ENCODE measurements at places on chromosomes 16 and 17.

DNA sequence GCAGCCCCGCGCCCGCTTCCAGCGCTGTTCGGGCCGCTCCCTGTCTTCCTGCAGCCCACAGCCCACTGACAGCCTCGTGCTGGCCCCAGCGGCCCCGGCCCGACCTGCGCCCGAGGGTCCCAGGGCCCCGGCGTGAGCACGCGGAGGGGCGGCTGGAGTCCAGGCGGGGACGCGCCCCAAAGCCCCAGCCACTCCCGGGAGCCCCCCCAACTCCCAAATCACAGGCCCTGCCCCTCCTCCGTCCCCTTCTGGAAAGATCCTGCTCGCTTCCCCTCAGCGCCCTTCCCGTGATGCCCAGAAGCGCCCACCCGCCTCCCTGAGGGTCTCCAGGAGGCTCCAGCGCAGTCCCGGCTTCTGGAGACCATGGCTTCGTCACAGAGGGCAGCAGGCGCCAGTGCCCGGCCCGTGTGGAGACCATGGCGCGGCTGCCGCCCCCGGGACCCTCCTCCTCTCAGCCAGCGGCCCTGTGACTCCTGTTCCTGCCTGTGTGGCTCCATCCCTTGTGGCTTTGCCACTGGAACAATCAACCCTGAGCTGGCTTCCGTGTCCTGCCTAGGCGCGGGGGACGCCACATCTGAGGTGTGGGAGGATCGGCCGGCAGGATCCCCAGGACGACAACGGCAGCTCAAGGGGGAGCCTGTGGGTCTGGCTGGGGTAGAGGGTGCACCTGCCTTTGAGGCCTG lies 3.9 kb downstream of the UTS2R start:
- peaks cover 17% of the 10 kb centered on the region for H3K4me1 ChIP-seq
- DNase-seq = no peak
- no peak overlapping the region for H3K27ac ChIP-seq
- H3K36me3 ChIP-seq = no peaks in the 10 kb centered on the region
- H3K27me3 ChIP-seq = peaks cover 49% of the 10 kb centered on the region
- no peak overlapping the region for H3K4me3 ChIP-seq

DNA sequence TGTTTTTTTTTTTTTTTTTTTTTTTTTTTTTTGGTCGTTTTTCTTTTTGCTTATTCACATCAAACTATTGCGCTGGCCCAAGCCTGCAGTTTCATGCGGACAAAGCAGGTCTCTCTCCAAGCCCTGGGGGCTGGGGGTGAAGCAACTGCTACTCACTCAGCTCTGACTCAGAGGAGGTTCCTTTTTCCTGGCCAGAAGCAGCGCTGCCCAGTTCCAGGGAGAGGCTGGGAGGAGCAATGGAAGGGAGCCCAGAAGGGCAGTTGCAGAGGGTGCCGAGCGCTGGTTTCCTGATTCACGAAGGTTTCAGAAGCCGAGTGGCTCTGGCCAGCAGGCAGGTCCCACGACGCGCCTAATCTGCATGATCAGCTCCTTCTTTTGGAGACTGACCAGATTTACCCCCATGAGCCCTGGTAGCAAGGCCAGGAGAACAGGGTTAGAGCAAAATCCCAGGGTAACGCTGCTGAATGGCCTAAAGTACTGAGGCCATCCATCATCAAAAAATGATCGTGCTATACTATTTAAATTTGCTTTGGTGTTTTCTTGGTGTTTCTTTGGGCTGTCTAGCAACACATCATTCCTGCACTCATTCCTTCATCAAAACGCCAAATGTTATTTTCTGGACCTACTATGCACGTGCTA lies 144.7 kb upstream of the SOX9 start:
- H3K4me3 ChIP-seq = no peak overlapping the region
- no peak for DNase-seq
- no peak overlapping the region for H3K27ac ChIP-seq

GRCh38 chr16:6059671-6060070 lies 962.1 kb upstream of the EEF2KMT start:
- no peaks in the 10 kb centered on the region for H3K27me3 ChIP-seq
- H3K27ac ChIP-seq = no peak overlapping the region
- DNase-seq = no peak
- H3K4me1 ChIP-seq = no peaks in the 10 kb centered on the region

DNA sequence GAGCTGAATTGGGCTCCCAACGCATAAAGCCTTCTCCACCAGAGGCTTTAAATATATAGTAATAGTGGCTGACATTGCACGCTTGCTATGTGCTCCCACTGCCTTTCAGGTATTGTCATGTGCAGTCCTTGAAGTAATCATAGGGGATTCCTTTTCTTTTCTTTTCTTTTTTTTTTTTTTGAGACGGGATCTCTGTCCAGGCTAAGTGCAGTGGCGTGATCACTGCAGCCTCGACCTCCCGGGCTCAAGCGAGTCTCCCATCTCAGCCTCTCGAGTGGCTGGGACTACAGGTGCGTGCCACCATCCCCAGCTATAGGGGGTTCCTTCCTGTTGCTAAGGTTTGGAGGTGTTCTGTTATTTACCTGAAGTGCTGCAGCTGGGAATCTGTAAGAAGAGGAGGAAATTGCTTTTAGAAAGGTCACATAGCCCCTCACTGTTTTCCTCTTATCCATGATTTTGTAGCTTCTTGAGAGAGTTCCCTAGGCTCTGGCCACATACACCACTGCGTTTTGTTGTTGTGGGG lies 845 bp downstream of the RPL27 start:
- no peaks in the 10 kb centered on the region for H3K27me3 ChIP-seq
- no peak for DNase-seq
- peaks cover 56% of the 10 kb centered on the region for H3K36me3 ChIP-seq
- peaks cover 42% of the 10 kb centered on the region for H3K4me1 ChIP-seq

GRCh38 chr16:26550111-26550610 lies 516.6 kb upstream of the C16orf82 start:
- DNase-seq = no peak
- H3K4me3 ChIP-seq = no peak overlapping the region
- no peaks in the 10 kb centered on the region for H3K36me3 ChIP-seq
- H3K27ac ChIP-seq = no peak overlapping the region

DNA sequence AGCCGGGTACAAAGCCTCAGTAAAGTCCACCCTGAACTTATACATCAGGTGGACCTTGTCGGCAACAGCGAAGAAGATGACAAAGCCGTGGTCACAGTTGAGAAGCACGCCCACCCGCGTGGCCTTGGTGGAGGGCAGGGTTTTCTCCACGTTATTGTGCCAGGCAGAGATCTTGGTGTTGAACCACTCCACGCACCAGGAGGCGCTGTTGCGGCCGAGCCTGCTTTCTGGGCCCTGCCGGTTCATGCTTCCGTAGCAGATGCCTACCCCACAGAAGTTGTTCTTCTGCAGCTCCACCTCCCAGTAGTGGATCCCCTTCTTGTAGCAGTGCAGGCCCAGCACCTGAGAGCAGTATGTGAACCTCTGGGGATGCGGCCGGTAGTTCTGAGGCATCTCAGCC lies 22.1 kb downstream of the TRIM25 start:
- no peak overlapping the region for H3K4me3 ChIP-seq
- H3K4me1 ChIP-seq = no peaks in the 10 kb centered on the region
- no peak overlapping the region for H3K27ac ChIP-seq
- DNase-seq = peak; percentile 68

- no peak for DNase-seq
- peaks cover 2% of the 10 kb centered on the region for H3K27me3 ChIP-seq
- H3K4me1 ChIP-seq = peaks cover 16% of the 10 kb centered on the region
- H3K4me3 ChIP-seq = no peak overlapping the region
Measured at GRCh38 chr17:4509923-4510617, 11.4 kb downstream of the SPNS2 start.

GRCh38 chr17:55334285-55334684 lies 69.5 kb downstream of the HLF start:
- H3K27me3 ChIP-seq = peaks cover 15% of the 10 kb centered on the region
- no peak overlapping the region for H3K4me3 ChIP-seq
- H3K27ac ChIP-seq = no peak overlapping the region

- H3K27ac ChIP-seq = peak overlapping the region; percentile 99
- peaks cover 31% of the 10 kb centered on the region for H3K4me1 ChIP-seq
- H3K4me3 ChIP-seq = peak overlapping the region; percentile 96
- peak; percentile 16 for DNase-seq
Measured at GRCh38 chr17:42833767-42834422, 698 bp downstream of the PSME3 start.

DNA sequence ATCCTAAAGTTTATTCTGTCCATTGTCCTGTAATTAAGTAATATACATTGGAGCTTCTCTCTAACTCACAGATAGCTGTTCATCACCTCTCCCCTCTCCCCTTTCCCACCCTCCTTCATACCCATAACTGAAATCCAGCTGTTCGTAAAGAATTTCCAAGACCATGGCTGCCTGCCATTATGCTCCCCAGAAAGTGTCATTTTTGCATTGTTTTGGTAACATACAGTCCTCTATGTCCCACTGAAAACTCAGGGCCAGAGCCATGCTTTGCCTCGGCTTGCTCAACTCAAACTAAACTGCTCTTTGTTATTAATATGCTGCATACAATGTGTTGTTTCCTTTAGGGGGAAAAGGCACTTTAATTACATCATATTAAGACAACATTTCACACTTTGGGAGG lies 132.0 kb downstream of the MRTFB start:
- no peak for DNase-seq
- no peak overlapping the region for H3K4me3 ChIP-seq
- H3K27me3 ChIP-seq = no peaks in the 10 kb centered on the region
- no peaks in the 10 kb centered on the region for H3K36me3 ChIP-seq
- H3K27ac ChIP-seq = no peak overlapping the region

- peak overlapping the region; percentile 100 for H3K27ac ChIP-seq
- peaks cover 89% of the 10 kb centered on the region for H3K4me1 ChIP-seq
- H3K27me3 ChIP-seq = peaks cover 2% of the 10 kb centered on the region
- peak overlapping the region; percentile 85 for H3K4me3 ChIP-seq
Measured at GRCh38 chr17:40322358-40323315, 13.7 kb downstream of the RARA start.

GRCh38 chr17:57968456-57968855 lies 13.2 kb upstream of the CUEDC1 start:
- H3K36me3 ChIP-seq = peaks cover 4% of the 10 kb centered on the region
- H3K4me1 ChIP-seq = no peaks in the 10 kb centered on the region
- no peak overlapping the region for H3K27ac ChIP-seq
- no peak for DNase-seq
- H3K4me3 ChIP-seq = no peak overlapping the region
- no peaks in the 10 kb centered on the region for H3K27me3 ChIP-seq

- DNase-seq = no peak
- peak overlapping the region; percentile 84 for H3K27ac ChIP-seq
- H3K36me3 ChIP-seq = no peaks in the 10 kb centered on the region
Measured at GRCh38 chr17:80257716-80258213, 2.9 kb upstream of the RNF213 start.

DNA sequence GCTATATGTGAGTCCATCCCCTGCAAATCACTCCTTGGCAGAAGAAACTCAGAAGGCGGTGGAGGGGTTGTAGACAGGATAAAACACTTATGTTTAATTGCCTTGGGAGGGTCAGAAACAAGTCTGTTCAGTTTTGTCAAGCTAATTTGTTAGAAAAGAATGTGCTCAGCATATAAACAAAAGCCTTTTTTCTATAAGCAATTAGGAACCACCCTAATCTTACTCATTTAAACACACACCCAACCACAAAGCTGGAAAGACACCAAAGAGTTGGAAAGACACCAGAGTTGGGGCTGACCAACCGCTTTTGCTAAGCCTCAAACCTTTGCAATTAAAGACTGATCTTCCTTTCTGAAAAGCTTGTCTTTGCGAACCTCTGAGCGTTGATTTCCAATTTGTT lies 439.2 kb upstream of the ERCC4 start:
- no peak for DNase-seq
- H3K4me3 ChIP-seq = no peak overlapping the region
- H3K4me1 ChIP-seq = no peaks in the 10 kb centered on the region
- H3K27ac ChIP-seq = no peak overlapping the region

DNA sequence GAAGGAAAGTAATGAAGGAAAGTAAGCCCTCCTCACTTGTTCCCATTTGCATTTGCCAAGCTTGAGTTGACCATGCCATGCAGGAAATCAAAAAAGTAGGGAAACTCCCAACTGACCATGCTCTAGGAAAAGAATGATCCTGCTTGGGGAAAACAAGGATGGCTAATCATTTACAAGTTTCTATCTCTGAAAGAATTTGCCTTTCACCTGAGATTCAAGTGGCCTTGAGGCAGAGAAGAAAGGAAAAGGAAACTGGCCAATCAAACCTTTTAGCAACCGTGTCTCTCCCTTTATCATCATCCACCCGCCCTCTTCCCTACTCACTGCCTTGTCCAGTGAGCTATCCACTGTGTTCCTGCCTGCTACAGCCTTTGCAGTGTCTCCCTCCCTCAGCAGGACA lies 757.2 kb upstream of the SOX9 start:
- H3K27ac ChIP-seq = no peak overlapping the region
- no peak for DNase-seq
- no peaks in the 10 kb centered on the region for H3K4me1 ChIP-seq
- H3K27me3 ChIP-seq = no peaks in the 10 kb centered on the region
- H3K36me3 ChIP-seq = no peaks in the 10 kb centered on the region
- H3K4me3 ChIP-seq = no peak overlapping the region

DNA sequence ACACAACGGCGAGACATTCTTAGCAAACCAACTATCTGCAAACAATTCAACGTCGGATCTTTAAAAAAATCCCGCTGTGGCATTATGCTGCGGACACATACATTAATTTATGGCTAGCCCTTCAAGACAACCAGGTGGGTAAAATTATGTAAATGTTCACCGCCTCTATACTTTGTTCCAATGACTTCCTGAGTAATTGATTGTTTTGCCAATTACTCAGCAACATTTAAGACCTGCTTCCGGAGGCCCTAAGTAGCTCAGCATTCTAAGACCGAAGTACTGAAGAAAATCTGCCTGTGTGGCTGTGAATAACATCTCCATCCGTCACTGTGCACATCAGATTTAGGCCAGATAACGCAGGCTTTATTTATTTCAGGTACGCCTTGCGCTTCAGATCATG lies 23.3 kb downstream of the QPRT start:
- peak overlapping the region; percentile 84 for H3K27ac ChIP-seq
- no peak for DNase-seq
- H3K36me3 ChIP-seq = no peaks in the 10 kb centered on the region

DNA sequence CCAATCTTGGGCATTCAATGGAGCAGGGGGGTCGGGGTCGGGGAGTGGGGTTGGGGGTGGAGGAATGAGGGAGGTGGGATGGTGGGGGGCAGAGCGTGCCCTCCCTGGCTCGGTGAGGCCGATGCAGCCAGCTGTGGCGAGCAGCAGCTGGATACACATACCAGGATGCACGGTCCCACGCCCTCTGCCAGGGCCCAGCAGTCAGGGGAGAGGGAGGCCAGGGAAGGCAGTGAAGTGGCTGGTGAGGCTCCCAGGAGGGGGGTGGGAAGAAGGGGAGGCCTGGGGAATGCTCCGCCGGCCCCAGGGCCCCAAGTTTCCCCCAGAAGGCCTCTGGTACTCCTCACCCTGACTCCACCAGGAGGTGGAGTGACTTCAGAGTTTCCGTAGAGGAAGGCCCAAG lies 77.6 kb upstream of the LHX1 start:
- H3K36me3 ChIP-seq = no peaks in the 10 kb centered on the region
- H3K4me1 ChIP-seq = no peaks in the 10 kb centered on the region
- no peak overlapping the region for H3K4me3 ChIP-seq

GRCh38 chr16:11675561-11676511 lies 7.6 kb downstream of the SNN start:
- H3K27ac ChIP-seq = no peak overlapping the region
- H3K4me3 ChIP-seq = no peak overlapping the region
- H3K4me1 ChIP-seq = peaks cover 71% of the 10 kb centered on the region

GRCh38 chr17:7355053-7355452 lies at the start of gene TMEM95:
Gene TMEM95 (plus strand): TSS chr17:7355156. CDS start chr17:7355205, 49 bp downstream.
- H3K4me3 ChIP-seq = no peak within 1 kb of the TSS
- DNase-seq = no peak
- H3K27ac ChIP-seq = peak within 1 kb of the TSS; percentile 38
- H3K36me3 ChIP-seq = peaks cover 5% of the 10 kb centered on the region
- no peaks in the 10 kb centered on the region for H3K27me3 ChIP-seq

GRCh38 chr17:17237026-17237799 lies at the start of gene FLCN:
Gene FLCN (minus strand): TSS chr17:17237168. CDS start chr17:17228137, 9,031 bp downstream.
- H3K4me1 ChIP-seq = peaks cover 44% of the 10 kb centered on the region
- H3K27ac ChIP-seq = peak within 1 kb of the TSS; percentile 99
- H3K4me3 ChIP-seq = peak within 1 kb of the TSS; percentile 97
- peak; percentile 91 for DNase-seq
- H3K36me3 ChIP-seq = no peaks in the 10 kb centered on the region

Data from activated naive CD8-positive, alpha-beta T cell treated with anti-CD3 and anti-CD28 coated beads, Interleukin-2, amount 50 U/mL, for 24 hours (primary cell).